ENCODE measurements at places on chromosomes 6 and 20.
A peak's percentile ranks its signal among the peaks of the same experiment; 100 is the strongest.

DNA sequence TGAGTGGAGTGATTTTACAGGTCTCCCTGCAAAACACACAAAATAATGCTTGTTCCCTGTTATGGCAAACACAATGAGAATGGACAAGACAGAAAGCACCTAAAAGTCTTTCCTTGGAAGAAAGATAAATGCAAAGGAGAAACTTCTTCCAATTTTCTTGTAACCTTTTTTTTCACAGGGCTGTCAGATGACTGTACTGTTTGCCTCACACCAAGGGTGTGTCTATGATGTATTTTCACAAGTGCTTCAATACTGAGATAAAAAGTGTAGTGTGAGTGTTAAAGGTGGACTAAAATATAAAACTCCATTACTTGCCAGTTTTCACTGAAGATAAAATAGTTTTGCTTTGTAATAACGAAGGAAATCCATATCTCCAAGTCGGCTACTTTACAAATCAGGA lies 194.5 kb downstream of the CENPW start:
- DNase-seq, result no peak

DNA sequence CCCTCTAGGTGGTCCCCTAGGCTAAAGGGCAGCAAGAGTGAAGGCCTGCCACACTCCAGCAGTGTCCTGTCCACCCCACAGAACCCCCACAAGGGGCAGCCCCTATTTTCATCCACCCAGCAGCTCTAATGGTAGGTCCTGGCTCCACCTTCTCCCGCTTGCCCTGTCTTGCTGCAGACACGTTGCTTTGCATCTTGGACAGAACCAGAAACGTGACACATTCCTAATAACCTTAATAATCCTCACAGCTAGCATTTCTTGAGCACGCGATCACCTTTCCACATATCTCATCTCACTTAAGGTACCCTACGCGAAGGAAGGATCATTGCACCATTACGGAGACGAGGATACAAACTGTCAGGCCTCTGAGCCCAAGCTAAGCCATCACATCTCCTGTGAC lies 11.7 kb upstream of the SLC22A23 start:
- DNase-seq, result no peak

DNA sequence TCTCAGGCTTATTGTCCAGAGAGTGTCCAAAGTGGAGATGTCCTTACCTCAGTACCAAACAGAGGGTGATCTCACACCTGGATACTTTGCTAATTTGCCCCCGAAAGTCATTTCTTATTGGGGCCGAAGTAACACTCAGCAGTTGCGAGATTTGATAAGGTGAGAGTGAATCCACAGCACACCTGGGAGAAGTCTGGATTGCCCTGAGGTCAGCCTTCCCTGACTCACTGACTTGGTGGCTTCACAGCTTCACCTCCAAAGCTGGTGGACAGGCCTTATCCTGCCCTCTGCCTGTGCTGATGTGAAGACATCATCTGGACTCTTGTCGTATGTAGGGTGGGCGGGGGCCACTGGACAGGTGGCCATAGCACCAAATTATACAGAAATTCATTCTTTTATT lies 101.9 kb upstream of the ARMC2 start:
- DNase-seq, result no peak

DNA sequence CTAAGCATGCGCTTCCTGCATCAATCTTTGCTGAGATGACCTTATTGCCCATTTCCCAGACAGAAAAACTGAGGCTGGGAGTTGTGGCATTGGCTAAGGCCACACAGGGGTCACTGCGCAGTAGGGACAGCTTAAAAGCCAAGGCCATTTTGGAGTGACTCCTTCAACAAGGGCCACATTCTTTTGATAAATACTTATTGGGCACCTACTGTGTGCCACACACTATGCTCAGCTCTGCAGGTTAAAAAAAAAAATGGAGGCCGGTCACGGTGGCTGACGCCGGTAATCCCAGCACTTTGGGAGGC lies 108.6 kb downstream of the CEBPB start:
- DNase-seq, result no peak

DNA sequence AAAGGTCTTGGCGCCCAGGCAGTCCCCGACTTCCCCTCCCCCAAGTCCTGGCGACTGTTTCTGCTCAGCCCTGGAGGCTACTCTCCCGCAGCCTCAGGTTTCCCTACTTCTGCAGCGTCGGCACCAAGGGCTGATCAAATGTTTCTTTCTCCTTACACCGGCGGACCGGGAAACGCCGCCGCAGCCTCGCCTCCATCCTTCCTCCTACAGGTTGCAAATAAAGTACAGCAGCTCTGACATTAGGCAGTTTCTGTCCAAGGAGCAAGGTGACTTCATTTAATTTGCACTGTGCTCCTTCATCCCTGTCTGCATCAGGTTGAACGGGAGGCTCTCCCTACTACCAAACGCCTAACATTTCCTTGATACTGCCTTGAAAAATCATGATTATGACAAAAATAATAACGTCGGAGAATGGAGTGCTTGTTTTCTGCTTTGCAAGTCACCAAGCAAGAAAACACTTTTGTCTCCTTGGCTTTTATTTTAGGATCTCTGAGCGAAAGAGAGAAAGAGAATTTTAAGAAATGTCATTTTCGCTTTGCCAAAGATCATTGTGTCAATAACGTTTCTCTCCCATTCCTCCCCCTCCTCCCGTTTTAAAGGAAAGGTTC lies 1.0 kb downstream of the CLIC5 start:
- no peak for DNase-seq

DNA sequence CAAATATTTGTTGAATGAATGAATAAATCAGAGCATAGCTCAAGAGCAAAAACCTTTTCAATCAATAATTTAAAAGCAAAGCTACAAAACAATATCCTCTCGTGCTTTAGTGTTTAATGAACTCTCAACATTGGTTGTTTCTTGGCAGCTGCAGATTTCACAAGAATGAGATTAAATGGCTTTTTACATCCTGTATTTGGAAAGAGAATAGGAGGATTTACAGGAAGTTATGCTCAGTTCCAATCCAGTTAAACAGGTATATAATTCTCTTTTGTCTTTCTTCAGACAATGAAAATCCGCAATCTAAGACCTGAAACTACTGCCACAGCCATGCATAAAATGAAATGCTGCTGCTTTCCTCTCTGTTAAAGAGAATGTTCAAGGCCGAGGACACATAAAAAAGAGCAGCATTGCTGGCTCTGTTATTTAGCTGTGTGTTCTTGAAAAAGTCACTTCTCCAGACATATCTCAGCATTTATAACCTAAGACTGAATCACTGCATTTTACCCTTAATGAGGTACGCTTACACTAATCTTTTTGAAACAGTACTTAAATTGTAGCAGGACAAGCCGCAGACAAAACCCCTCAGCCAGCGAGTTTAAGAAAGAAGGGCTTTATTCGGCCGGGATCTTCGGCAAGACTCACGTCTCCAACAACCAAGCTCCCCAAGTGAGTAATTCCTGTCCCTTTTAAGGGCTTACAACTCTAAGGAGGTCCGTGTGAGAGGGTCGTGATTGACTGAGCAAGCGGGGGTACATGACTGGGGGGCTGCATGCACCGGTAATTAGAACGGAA lies 3.6 kb downstream of the C6orf52 start:
- no peak for DNase-seq

DNA sequence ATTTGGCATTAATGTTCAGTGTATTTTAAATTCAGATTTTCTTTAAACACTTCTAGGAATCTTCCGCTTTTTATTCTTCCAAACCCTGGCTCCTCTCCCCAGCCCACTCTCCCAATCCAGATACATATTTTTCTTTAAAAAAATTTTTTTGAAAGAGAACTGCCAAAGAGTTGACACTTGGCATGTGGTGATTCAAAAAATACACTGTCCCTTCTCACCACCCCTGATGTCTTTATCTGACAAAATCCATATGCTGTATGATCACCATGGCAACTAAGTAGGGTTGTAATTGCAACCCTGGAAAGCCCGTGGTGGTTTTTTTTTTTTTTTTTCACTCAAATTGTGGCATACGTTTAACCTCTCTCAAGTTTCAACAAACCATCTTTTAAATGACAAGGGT lies 355.8 kb upstream of the SASH1 start:
- DNase-seq, result no peak

DNA sequence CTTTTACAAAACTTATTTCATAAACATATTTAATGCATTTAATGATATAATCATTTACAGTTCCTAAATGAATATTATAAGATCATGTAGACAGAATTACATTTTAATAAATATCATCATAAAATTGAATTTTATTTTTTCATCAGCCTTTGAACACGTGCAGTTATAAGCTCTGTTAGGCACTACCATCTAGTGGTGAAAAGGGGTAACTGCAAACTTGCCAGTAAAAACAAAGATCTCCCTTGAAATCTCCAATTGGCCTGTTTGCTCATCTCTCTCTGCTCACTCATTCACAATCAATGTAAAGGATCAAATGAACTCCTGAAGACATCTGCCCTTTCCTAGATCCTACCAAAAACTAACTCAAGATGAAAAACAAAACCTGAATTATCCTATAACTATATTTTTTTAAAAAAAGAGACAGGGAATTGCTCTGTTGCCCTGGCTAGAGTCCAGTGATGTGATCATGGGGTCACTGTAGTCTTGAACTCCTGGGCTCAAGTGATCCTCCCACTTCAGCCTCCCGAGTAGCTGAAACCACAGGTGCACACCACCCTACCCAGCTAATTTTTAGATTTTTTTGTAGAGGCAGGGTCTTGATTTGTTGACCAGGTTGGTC lies 31.7 kb downstream of the SAMHD1 start:
- DNase-seq, result peak; percentile 52
